RPMI7951 (cell line): ENCODE measurements at places on chromosomes 16 and 17. TPM values are rescaled to one million over a fixed set of nuclear protein-coding genes. Genes with fewer than 3 reads are reported as not detected.

HEATR9 gene
- not detected in 2 replicates for total RNA-seq

- no peak for DNase-seq
These were observed 38.0 kb downstream of the ABCA6 start for GRCh38 chr17:69103557-69104233.

GRCh38 chr17:48909783-48910182 lies 1.6 kb downstream of the UBE2Z start:
- DNase-seq: no peak

KRTAP9-4 gene
- not detected in 2 replicates for total RNA-seq

TMEM238L gene
- not detected in 2 replicates for total RNA-seq

GRCh38 chr17:15436473-15437302 lies 30.7 kb downstream of the CDRT4 start:
- peak; percentile 22 for DNase-seq

TBX21 gene
- not detected in 2 replicates for total RNA-seq

DNA sequence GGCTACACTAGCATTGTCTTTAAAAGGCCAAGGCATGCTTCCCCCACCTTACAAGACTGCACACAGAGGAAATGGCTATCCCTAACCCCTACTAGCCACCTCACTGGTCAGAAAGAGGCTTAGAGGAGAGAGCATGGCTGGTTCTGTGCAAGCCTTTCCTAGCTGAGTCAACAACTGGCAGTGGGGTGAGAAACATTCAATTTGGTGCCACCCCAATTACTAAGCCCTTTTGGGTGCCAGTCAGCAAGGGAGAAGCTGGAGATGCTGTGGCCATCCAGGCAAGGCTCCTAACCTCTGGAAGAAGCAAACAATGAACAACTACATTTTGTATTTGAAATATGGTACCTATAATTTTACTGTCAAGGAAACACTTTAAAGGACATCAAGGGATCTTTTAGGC lies 4.7 kb upstream of the KAT7 start:
- DNase-seq: no peak

GRCh38 chr17:45791935-45792334 lies 7.8 kb downstream of the CRHR1 start:
- no peak for DNase-seq

DNA sequence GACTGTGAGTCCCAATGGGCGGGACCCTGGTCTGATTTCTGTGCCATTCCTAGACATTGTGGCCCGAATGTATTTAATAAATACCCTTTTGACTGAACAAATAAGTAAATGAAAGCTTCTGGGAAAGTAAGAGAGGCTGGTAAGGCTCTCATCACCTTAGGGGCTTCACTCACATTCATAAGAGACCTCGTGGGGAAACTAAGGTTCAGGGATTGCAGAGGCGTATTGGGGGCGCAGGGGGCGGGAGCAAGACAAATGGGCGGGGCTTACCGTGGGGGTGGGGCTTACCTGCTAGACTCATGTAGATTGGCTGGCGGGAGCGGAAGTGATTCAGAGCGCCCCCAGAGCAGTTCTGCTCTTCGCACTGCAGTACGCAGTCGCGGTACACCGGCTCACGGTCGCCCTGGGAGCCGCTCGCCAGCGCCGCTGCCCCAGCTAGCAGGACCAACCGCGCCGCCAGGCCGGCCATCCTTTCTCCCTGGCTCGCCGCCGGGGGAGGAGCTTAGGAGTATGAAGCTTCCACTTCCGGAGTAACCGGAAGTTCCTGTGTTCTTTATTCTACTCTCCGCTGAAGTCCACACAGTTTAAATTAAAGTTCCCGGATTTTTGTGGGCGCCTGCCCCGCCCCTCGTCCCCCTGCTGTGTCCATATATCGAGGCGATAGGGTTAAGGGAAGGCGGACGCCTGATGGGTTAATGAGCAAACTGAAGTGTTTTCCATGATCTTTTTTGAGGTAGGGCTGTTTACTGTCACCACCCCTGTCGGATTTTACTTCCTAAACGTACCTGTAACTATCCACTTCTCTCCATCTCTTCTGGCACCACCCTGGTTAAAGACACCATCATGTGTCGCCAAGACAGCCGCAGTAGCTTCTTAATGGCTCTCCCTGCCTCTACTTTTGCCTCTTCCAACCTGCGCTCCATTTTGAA lies at the start of gene PGAP3:
Gene PGAP3, minus strand, starts transcription at position 512 of the 929 bp plus-strand sequence. Its CDS starts 43 bp downstream, at position 469.
- peak; percentile 90 for DNase-seq

GRCh38 chr17:79621151-79621943 lies 10.5 kb upstream of the RBFOX3 start:
- no peak for DNase-seq

- peak; percentile 47 for DNase-seq
These were observed 135.2 kb downstream of the SHISA9 start for GRCh38 chr16:13036600-13036999.

- peak; percentile 58 for DNase-seq
These were observed 4.9 kb downstream of the TIMM22 start for GRCh38 chr17:1001640-1002411.

GRCh38 chr17:77235370-77235941 lies 94.7 kb downstream of the SEC14L1 start:
- peak; percentile 82 for DNase-seq

GRCh38 chr17:18191967-18192366 lies 8.3 kb downstream of the ALKBH5 start:
- DNase-seq: no peak

GRCh38 chr17:6443692-6444570 lies at the start of gene PIMREG:
TSS of gene PIMREG (plus strand) at chr17:6444455. CDS start at chr17:6445111, 656 bp downstream.
- peak; percentile 93 for DNase-seq

- no peak for DNase-seq
These were observed 72.0 kb downstream of the CNGB1 start for GRCh38 chr16:57898961-57899360.

ZACN gene
- not detected in 2 replicates for total RNA-seq

CNTROB gene
- 19.6 and 23.2 TPM in 2 replicates for total RNA-seq

HIGD1B gene
- total RNA-seq: not detected in 2 replicates

CMTM2 gene
- total RNA-seq: 0.98 TPM in 1 of 2 replicates, not detected in the other
